T-cell (primary cell): ENCODE measurements at places on chromosomes 16 and 17. TPM values are rescaled to one million over a fixed set of nuclear protein-coding genes. Genes with fewer than 3 reads are reported as not detected.

The PPP1R1B gene
- not detected for total RNA-seq

The TBC1D16 gene
- 1.9 TPM for total RNA-seq

The BIRC5 gene
- total RNA-seq, result 1.3 TPM

The CTRB2 gene
- not detected for total RNA-seq

The HEATR3 gene
- total RNA-seq, result 17.0 TPM
